Kidney tubule cell (primary cell): ENCODE measurements at places on chromosomes 6 and 20.

- DNase-seq = peak; percentile 42
Measured at GRCh38 chr20:53672484-53673129, 79.0 kb upstream of the ZNF217 start.

- peak; percentile 51 for DNase-seq
Measured at GRCh38 chr20:36544134-36545018, 3.1 kb downstream of the MYL9 start.

- DNase-seq = no peak
Measured at GRCh38 chr20:56981301-56981700, 285.1 kb downstream of the BMP7 start.

DNA sequence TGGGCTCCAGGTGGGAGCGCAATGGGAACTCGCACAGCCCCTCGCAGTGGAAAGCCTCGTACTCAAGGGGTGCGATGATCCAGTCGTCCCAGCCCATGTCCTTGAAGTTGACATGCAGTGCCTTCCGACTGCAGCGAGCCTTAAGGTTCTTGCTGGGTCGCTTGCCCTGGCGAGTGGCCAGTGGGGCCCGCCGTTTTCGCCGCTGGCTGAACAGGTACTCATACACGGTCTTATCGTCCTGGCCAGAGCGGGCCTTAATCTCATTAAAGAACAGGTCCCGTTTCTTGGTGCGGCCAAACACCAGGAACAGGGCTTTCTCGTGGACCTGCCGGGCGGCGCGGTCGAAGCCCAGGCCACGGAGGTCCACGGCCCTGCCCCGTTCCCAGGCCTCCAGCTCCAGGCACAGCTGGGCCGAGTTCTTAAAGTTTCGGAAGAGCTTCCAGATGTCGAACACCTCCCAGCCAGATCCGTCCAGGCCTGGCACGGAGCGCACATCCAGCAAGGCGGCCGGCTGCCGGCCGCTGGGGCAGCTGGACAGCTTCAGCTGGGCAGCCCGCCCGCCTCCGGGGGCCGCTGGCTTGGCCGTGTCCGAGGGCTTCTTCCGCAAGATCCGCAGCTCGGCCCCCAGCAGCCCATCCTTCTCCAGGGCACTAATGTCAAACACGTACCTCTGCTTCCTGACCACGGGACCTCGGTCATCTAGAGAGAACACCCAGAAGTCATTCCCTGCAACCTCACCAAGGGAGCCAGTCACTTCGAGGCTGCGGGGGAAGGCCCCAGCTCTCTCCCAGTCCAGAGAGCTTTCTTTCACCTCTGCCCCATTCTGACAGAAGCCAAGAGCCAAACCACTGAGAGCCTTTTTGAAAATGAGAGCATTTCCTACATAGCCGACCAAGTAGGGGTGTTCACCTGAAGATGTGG, 3.7 kb downstream of the GDF5 start:
- DNase-seq = no peak

DNA sequence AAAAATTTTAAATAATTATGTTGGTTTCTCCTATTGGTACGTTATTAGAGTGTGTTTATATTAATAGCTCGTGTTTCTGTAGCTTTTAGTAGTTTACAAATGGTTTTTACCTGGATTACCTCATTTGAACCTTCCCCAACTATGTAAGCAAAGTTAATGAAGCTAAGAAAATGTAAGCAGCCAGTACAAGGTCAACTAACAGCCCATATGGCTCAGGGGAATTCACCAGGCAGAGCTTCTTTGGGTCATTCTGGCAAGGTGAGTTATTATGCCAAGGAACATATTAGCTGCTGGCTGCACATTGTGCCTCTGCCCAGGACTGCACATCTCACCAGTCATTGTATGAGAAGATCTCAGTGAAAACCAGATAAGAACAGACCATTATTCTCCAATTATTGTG, 27.0 kb upstream of the MARCKS start:
- DNase-seq = peak; percentile 19

DNA sequence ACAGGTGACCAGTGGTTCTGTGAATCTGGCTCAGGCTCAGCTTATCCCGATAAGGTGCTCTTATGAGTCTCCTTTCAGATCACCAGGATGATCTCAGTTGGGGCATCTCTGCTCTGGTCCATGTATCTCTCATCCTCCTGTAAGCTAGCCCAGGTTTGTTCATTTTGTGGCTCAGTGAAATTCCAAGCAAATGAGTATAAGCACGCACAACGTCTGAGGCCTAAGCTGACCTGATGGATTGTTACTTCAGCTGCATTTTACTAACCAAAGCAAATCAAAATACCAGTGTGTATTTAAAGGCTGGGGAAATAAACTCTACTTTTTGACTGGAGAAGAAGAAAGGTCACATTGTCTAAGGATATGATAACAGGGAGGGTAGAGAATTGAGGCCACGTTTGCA, 551.0 kb upstream of the BTBD3 start:
- no peak for DNase-seq

- no peak for DNase-seq
Measured at GRCh38 chr6:56618050-56618449, 24.6 kb downstream of the DST start.

DNA sequence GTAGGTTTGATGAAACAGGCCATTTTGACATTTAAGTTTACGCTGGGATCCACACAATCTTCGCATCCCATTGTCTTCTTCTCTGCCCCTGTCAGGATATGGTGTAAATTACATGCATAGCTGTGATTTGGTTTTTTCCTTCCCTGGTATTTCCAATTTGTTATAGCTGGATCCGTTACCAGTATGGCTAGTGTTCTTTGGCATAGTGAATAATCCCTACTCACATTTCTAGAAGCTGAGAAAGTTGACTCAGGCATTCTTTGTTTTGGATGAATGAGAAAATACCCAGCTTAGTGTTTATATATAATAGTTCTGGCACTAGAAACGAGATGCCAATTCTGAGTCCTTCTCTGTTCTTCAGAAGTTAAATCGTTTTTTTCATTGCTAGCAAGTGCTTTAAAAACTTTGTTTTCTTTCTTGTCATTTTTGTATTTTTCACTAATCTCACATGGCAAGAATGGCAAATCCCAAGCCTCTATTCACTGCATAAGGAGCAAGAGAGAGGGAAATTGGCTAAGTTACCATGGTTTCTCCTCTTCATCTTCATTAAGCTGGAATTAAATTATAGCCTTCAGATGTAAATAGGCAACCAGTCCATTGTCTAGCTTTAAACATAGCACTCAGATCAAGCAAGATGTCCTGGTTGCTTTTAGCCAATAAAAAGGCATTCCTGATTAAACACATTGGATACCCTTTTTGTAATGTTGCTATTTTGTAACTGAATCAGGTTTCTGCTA, 91.9 kb upstream of the LAMP5 start:
- peak; percentile 19 for DNase-seq

DNA sequence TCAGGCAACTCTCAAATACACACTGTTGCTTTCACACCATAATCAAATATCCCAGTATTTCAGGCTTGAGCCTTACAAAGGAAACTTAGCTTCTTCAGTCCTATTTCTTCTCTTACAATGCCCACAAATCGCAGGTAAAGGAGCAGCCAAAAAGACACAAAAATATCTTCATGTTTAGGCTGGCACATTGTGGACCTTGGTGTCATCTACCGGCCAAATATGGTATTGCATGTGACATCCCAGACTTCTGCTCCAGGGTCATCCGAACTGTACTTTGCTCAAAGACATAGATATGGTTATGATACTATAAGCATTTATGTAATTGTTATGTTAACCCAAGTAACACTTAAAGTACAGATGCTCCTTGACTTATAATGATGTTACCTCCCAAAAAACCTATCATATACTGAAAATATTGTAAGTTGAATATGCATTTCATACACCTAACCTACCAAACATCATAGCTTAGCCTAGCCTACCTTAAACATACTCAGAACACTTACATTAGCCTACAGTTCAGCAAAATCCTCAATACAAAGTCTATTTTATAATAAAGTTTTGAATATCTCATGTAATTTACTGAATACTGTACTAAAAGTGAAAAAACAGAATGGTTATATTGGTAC, 4.6 kb downstream of the OR2H2 start:
- DNase-seq = peak; percentile 60

- DNase-seq = no peak
Measured at GRCh38 chr6:2940010-2940850, 31.1 kb downstream of the SERPINB6 start.

- peak; percentile 81 for DNase-seq
Measured at GRCh38 chr6:14524319-14524718, 406.7 kb downstream of the CD83 start.

DNA sequence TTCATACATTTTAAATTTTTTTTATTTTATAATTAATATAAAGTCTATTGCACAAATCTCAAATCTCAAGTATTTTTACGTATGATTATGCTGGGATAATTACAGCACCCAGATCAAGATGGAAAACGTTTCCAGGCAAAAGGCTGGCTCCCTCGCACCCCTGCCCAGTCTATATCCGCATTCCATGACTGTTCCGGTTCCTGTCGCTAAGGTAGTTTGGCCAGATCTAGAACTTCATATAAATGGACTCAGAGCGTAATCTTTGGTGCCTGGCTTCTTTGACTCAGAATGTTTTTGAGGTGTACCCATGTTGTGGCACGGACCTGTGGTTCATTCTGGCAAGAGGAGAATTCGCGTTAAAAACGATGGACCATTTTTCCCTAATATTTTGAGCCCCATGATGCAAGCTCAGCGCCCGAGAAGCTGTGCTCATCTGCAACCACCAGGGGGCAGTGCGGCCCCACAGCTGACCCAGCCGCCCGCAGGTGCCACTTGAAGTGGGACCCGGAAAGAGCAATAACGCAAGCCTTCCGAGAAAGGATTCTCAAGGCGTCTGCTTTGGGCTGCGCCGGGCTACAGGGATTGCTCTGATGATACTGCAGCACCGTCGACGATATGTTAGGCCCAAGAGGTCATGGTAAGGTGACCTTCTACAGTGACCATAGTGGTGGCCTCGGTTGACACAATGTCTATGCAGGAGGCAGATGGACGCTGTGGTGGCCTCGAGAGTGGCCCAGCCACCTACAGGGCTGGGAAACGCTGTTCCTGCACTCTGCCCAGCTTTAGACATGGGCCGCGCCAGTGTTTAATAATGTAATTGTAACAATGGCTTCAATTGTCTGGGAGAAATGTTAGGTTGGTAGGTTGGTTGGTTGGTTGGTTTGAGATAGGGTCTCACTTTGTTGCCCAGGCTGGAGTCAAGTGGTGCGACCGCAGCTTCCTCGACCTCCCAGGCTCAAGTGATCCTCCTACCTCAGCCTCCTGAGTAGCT, 160.1 kb downstream of the ZMYND8 start:
- DNase-seq = peak; percentile 75

- DNase-seq = no peak
Measured at GRCh38 chr20:32062776-32063170, 10.7 kb downstream of the HCK start.

- DNase-seq = no peak
Measured at GRCh38 chr6:158270389-158271127, 41.7 kb upstream of the TULP4 start.

GRCh38 chr6:17884498-17885478, 102.6 kb downstream of the KIF13A start:
- DNase-seq = no peak

DNA sequence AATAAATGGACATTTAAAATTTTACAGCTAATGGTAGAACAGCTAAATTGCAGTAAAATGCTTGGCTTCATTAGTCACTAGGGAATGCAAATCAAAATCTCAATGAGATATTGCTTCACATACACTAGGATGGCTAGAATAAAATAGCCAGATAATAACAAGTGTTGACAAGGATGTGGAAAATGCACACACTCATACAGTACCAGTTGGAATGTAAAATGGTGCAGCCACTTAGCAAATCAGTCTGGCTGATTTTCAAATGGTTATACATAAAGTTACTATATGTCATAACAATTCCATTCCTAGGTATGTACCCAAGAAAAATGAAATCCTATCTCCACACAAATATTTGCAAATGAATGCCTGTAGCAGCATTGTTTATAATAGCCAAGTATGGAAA, 452.1 kb downstream of the HDGFL1 start:
- no peak for DNase-seq

DNA sequence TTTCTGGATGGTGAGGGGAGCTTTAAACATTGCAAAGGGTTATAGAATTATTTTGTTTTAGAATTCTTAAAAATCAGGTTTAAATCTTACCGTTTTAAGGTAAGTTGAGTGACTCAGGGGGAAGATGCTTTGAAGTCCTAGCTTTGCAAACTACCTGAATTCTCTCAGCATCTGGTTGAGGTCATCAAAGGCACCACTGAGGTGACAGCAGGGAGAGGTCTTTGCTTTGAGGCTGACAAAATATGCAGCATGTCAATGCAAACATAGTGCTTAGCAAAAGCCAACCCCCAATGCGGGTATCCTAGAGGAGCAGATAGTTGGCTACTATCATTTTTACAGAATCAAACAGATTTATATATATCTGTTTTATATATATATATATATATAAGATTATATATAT, 219.5 kb downstream of the SLC24A3 start:
- no peak for DNase-seq

- peak; percentile 94 for DNase-seq
Measured at GRCh38 chr6:41917528-41917927, 3.4 kb downstream of the MED20 start.

DNA sequence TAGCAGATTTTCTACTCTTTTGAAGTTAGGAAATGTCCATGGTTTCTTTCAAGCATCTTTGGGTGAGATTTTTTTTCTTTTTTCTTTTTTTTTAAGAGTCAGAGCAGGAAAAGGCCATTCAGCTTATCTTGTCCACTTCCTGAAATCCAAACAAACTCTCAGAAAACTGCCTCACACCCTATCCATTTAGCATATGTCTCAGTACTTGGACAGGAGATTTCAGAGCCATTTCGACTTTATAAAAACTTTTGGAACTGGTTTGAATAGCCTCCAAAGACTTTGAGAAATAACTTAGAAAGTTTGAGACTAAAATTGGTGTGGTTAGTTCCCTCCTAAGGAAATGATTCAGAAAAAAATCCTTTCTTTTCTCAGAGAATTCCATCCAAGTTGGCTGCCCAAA, 125.1 kb downstream of the MYLK4 start:
- DNase-seq = no peak
